ENCODE measurements at places on chromosomes 1 and 21. TPM values are rescaled to one million over a fixed set of nuclear protein-coding genes. Genes with fewer than 3 reads are reported as not detected.

DNA sequence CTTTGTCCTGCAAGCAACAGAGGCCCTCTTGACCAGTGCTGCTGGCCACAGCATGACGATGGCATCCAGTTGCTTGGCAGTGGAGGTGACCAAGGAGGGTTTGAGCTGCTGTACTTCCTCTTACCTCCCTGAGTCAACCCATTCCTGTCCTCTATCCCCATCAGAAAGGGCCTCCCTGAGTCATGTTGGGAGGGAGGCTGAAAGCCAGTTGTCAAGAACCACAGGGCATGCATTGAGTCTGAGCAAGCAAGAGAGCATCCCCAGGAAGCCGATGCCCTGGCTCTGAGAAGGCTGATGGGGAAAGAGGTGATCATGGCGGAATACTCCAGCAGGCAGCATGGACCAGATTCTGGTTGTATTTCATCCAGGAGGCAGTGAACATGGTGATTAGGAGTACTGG is 69.6 kb downstream of the LACTBL1 start:
- no peak for ATAC-seq

DNA sequence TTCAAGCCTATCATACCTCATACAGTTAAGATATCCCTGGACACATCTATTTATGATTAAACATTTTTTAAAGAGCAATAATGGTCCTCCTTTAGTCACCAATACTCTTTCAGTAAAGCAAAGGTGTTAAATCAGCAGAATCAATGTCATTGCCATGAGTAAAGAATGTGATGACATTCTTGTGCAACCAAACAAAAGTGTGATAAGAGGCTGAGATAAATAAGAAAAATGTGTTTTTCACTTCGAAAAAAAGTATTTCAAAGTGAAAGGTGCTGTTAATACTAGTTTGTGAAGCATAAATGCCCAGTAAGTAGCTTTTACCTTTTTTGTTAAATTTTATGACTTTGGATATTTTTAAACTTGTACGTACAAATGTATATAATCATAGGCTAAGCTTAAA is 8.4 kb downstream of the SLC44A5 start:
- no peak for ATAC-seq

DNA sequence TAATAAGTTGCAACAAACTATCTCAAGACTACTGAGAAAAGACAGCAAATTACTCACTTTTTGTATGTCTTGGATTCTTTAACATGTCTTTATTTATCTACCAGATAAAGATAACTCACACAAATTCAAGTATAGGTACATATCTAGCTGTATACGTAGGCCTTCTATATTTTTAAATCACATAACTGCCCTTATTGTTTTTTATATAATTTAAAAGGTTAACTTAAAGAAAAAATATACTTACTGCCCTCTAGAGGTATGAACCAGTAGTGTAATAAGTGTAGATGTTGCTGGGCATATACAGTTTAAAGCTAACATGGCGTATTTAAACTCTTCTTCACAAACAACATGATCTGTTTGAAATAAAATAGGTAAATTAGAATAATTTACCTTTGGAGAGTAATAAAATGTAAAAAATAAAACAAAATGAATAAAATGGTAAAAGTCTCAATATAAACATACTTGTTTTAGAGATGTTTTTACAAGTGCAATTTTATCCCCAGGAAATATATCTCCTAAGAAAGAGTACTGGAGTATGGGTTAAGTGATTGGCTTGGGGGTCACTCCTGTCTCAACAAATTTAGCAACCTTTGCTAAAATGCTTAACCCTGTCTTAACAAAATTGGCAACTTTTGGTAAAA is 235.2 kb downstream of the KCNT2 start:
- no peak for ATAC-seq

- ATAC-seq, result no peak
Measured at GRCh38 chr1:87362063-87362833, 33.6 kb downstream of the LMO4 start.

DNA sequence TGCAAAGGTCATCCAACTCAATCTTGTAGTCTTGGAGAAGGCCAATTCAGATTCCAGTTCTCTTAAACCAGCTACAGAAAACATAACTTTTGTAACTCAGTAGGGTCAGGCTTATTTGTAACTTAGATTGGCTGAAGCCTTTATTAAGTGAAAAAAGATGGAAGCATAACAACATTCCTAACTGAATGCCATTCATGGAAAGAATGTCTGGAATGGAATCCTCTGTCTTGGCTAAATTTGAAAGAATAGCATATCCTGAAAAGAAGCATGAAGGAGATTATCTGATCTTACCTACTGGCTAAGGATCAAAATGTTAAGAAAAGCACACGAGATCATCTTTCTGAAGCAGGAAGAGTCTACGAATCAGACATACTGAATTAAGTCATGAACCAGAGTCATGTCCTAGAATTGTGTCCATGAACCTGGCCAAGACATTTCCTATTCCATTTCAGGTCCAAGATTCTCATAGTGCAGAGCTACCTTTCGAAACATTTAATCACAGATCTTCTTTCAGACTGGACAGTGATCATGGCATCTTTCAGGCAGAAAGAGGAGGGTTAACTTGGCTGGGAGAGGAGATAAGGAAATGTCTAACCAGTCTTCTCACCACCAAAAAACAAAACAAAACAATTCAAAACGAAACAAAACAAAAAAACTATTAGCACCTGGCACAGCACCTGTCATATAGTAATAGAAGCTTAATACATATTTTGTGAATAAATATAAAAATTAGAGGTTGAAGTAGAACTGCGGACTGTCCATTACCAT is 75.6 kb downstream of the XCL2 start:
- ATAC-seq, result no peak

OR2T8 gene
- not detected for total RNA-seq

Data from gastroesophageal sphincter (tissue), 4 donors.